ENCODE measurements at places on chromosomes 5 and 9. TPM values are rescaled to one million over a fixed set of nuclear protein-coding genes. Genes with fewer than 3 reads are reported as not detected.

The DMXL1 gene
- 8.2 TPM for total RNA-seq

The SNCAIP gene
- total RNA-seq = 0.03 TPM

The ACTL7B gene
- not detected for total RNA-seq

The SLC46A2 gene
- not detected for total RNA-seq

The TAF9 gene
- 138 TPM for total RNA-seq

The FIBCD1 gene
- total RNA-seq = 6.5 TPM

The QRFP gene
- total RNA-seq = not detected

The C9orf78 gene
- 48.8 TPM for total RNA-seq

The TRPM6 gene
- 1.3 TPM for total RNA-seq

The NOL6 gene
- total RNA-seq = 62.8 TPM

The CDH6 gene
- total RNA-seq = 0.09 TPM

The PCDHB3 gene
- not detected for total RNA-seq

The ZNF366 gene
- not detected for total RNA-seq

The JAKMIP2 gene
- total RNA-seq = not detected
